ENCODE measurements at places on chromosomes 11 and 22.

DNA sequence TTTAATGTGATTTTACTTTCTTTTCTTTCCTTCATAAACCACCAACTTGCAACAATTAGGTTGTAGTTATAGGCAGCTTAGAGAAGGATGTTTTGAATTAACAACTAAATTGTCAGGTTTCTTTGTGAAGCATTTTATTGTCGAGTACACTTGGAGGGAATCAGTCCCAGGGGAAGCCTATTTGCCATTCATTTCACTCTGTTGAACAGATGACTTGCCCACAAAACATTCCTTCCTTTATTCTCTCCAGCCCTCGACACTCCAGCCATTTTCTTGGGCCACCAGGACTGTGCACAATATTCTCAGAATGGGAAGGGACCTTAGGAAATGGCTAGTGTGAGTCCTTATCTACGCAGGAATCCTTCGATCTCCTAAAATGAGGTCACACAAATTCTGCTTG is 620.6 kb downstream of the SOX6 start:
- no peak for DNase-seq

DNA sequence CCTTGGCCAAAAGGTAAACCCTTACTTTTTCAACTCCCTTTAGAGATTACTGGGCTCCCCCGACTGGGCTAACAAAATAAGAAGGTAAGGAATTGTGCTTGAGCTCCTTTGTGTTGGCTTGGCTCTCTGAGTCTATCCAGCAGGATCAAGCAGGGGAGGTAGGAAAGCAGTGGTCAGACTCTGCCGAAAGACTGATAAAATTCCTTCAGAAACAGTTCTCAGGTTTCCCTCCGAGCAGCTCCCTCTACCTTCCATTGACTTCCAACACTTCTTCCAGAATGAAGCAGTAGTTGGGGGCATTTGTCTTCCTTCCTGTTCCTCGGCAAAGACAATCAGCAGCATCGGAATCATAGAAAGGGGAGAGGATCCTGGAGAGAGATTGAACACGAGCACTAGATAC is 16.1 kb upstream of the CARD18 start:
- DNase-seq, result no peak

DNA sequence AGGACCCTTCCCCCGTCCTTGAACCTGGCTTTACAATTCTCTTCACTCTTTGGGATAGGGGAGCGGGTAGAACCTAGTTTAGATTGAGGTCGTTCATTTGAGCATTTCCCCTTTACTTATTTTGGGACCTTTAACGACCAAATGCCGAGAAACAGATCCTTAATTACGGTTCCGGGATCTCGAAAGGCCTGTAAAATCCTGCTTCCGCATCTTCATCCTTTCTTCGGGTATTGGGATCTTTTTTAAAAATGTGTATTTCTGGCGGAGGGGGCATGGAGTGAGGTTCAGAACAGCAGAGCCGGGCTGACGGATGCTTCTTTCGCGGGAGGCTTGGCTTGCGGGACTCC is 395 bp upstream of the HIPK3 start:
- no peak for DNase-seq

GRCh38 chr11:68300076-68300830 is 12.1 kb upstream of the LRP5 start:
- DNase-seq, result no peak

DNA sequence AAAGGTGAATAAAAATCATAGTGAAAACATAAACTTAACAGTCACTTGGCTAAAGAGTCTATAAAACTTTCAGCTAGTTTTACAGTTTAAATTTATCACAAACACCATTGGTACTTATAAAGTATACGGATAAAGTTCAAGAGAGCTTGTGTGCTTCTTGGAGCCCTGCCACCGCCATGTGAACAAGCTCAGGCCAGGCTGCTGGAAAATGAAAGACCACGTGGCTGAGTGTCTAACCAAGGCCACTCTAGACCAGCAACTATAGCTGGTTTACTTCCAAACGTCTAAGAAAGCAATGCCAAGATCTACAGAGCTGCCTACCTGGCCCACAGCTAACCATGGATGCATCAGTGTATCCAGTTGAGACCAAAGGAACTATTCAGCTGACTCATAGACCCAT is 66.3 kb upstream of the API5 start:
- DNase-seq, result no peak

Measured in stimulated activated CD4-positive, alpha-beta T cell treated with anti-CD3 and anti-CD28 coated beads, Interleukin-1b, Interleukin-23, amount 100 ng/mL, for 24 hours (primary cell).